ENCODE measurements at places on chromosomes 2 and 18.

GRCh38 chr2:45643543-45644542 is 7.6 kb upstream of the PRKCE start:
- DNase-seq: peak; percentile 70

DNA sequence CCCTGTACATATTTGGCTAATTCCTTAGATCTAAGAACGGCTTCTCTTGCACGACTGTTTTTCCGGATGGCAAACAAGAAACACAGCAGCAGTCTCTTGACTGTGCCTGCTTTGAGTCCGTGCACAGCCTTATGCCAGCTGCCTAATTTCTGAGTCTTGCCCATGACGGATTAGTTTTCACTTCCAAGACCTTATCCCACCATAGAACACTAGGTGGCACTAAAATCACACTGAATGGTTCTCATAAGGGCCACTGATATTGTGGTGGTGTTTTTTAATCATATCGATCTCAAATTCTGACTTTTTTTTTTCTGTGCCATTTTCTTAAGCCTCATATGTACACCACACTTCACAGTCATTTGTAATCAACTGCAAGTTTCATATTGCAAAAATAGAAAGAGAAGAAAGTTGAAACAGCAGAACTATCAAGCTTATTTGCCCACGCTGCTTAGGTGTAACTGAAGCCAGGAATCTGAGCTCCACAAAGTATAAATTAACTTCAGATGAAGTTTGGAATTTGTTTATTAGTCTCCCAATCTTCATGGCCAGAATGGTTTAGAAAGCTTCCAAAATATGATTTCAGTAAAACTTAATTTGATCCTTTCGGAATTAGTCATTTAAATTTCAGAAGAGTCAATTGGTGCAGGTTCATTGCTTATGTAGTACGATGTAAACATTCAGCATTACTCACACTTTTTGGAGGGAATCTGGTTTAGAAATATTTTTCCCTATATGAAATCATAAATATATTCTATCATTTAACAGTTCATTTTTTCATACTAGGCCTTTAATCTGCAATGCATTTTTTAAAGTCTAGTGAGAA is 45.5 kb upstream of the SCN7A start:
- DNase-seq: no peak

DNA sequence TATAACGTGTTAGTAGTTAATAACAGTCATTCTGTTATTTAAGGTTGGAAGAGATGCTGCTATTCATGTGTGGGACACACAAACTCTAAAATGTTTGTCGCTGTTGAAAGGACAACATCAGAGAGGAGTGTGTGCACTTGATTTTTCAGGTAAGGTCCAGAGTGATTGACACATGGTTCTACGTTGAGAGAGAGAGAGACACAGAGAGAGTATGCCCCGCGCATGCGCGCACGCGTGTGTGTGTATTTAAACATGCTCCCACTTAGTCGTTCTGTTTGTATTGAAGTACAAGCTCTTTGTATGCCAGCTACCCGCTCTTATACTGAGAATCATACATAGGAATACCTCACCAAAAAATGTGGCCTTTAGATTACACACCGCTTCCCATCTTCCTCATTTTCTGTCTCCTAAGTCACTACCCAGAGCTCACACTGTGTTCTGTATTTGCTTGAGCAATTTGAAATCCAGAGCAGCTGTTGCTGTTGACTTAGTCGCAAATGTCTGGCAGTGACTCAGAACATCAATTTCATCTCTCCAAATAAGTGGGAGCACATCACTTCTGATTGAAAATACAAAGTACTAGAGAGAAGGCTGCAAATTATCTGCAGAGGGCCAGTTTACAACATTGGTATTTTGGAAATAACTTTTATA is 148.1 kb downstream of the EML6 start:
- DNase-seq: no peak

GRCh38 chr18:47928466-47928865 is 2.0 kb downstream of the SMAD2 start:
- no peak for DNase-seq

GRCh38 chr2:44470151-44470550 is 108.4 kb downstream of the CAMKMT start:
- no peak for DNase-seq

DNA sequence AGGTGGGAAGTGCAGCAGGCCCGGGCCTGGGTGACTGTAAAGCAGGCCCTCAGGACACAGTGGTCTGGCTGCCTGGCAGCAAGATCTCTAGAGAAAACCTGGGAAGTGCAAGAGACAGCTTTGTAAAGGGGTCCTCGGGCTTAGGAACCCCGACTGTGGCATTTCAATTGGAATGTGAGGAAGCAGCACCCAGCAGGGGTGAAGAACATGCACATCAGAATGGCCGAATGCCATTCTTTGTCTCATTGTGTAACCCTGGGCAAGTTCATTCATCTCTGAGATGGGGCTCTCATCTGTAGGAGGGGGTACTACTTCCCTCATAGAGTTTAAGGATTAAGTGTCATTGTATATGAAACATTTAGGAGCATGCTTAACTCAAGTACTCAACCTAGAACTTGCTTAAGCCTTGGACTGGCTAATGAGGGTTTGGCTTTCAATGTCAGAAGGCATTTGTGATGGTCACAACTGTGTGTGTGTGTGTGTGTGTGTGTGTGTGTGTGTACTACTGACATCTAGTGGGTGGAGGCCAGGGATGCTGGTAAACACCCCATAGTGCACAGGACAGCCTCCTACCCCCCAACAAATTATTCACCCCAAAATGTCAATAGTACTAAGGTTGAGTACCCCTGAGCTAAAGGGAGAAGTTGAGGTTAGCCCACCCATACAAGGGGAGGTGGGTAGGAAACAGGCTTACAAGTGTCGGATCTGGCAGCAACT is 29.3 kb downstream of the MEX3C start:
- DNase-seq: no peak

DNA sequence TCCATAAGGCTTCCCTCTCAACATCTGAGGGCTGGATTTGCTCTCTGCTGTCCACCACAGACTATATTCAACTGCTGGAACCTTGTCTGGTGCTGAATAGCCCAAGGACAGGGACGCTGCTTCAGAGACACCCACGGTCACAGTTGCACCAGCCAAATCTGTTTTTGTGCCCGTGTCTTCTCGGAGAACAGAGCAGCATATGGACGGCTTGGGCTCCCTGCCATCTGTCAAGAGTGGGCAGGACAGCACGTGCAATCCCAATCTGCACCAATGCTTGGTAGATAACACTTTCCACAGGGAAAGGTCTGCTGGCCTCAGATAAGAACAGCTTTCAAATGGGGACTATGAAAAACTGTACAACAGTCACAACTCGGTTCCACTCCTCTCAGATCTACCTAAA is 466.1 kb downstream of the TGIF1 start:
- DNase-seq: no peak

GRCh38 chr2:202555356-202555755 is 79.4 kb upstream of the FAM117B start:
- no peak for DNase-seq

GRCh38 chr2:30127016-30127893 is 19.6 kb upstream of the YPEL5 start:
- no peak for DNase-seq

DNA sequence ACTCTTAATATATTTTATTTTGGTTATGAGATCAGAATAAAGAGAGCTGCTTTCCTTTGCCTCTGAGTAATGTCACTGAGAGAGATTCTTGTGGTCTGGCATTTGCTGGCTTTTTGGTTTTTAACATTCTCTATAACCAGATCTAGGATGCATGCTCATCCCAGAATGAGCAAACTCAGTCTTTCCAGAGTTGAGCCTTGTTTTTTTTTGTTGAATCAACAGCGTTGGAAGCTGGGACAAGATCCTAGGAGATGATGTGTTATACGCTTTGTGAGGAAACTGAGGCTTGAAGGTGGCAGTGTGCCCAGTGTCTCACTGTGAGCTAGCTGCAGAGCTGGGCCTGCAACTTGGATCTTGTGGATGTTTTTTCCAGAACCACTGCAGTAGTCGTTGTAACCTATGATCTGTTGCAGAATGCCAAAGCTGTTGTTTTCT is 19.5 kb downstream of the MYO1B start:
- DNase-seq: no peak

- DNase-seq: no peak
Observed at GRCh38 chr2:7758073-7758759, 841.0 kb downstream of the RNF144A start.

DNA sequence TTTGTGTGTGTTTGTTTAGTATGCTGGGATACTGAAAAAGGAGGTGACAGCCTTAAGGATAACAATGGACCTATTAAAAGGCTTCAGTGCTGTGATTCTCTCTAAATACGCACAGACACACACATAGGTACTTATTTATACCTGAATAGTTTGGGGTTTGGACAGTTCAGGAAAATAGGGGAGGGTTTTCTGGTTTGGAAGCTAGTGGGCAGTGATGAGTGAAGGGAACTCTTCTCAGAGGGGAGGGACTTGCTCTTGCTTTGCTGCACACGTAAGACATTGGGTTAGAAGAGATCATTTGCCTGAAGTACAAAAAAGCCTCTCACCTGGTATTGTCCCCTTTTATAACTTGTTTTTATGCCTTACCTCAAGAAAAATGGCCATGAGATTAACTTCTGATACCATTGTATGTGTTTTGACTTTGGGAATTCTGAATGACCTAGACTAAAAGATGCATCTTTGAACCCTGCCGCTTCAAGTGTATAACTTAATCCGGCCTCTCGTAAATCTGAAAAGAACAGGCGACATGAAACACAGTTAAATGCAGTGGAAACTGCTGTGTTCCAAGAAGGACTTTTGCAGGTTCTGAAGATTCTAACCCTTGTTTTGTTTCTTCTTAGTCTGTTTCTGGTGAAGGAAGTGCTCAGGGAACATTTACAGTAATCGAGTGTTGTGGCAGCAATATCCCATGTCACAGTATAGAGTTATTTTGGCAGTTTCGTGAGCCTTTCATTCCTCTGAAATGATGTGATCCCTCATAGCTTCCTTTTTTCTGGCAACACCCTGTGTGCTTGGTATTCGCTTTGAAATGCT is 2.5 kb downstream of the CRIM1 start:
- DNase-seq: no peak

DNA sequence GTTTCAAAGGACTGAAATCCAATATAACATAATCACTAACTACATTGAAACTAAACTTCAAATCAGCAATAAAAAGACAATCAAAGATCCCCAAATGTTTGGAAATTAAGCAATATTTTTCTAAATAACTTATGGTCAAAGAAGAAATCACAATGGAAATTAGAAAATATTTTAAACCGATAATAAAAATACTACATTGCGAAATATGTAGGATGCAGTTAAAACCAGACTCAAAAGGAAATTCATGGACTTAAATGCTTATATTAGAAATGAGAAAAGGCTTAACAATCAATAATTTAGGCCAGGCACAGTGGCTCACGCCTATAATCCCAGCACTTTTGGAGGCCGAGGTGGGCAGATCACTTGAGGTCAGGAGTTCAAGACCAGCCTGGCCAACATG is 79.0 kb upstream of the HAAO start:
- DNase-seq: no peak

- DNase-seq: no peak
Observed at GRCh38 chr2:168314236-168314635, 66.8 kb upstream of the STK39 start.

- DNase-seq: no peak
Observed at GRCh38 chr2:151975460-151976414, 123.1 kb downstream of the CACNB4 start.

- no peak for DNase-seq
Observed at GRCh38 chr18:50651334-50651733, 91.4 kb downstream of the MAPK4 start.

GRCh38 chr2:82330155-82330554 is 2025.6 kb upstream of the LRRTM1 start:
- no peak for DNase-seq

Data from mesothelial cell of epicardium (in vitro differentiated cells).